ENCODE measurements at places on chromosomes 5 and 9.

DNA sequence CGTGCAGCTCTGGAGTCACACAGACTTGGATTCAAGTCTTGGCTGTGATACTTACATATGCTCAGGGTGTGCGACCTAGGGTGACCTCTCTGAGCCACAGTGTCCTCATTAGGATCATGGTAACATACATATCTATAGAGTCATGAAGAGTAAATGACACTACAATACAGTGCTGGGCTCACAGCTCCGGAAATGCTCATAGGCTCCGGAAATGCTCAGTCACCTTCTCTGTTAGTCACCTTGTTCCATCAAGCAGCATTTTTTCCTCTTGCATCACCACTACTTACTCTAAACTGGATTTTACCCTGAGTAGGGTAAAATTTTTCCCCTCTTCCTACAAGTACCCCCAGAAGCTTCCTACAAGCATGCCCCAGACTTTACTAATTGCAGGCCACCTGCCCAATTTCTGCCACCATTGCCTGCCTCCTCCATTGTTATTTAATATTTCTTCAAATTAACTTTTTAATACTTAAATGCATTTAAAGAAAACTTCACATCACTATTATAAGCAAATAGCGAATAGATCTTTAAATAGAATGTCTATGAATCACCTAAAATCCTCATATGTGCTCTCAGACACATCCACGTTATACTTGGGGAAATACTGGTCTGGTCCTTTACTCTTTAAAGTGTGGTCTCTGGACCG lies 147.6 kb upstream of the SPRY4 start:
- no peak for DNase-seq

- no peak for DNase-seq
Measured at GRCh38 chr5:158739951-158740757, 359.6 kb downstream of the EBF1 start.

DNA sequence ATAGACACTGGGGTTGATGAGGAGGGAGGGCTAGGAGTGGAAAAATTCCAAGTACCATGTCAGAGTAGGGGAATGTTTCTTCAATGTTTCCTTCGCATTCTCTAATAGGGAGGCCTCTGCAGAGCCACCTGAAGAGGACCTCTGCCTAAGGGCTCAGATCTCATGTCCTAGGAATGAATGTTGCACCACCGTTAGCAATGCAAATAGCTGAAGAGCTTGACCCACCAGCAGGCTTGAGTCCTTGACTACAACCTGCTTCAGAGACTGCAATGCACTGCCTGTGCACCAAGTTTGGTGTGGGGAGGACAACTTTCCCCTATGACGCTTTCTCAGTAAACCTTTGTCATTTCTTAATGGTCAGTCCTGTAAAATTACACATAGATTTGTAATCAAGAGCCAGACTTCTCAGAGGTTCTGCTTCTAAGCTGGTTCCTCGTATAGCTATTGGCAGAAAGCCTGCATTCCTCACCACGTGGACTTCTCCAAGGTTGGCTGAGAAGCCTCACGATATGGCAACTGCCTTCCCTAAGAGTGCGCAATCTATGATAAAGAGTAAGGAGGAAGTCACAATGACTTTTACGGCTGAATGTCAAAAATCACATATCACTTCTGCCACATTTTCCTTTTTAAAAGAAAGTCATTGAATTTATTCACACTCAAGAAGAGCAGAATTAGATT lies 600.7 kb upstream of the PTGER4 start:
- DNase-seq, result no peak

GRCh38 chr5:109669991-109670706 lies 19.6 kb upstream of the MAN2A1 start:
- no peak for DNase-seq

DNA sequence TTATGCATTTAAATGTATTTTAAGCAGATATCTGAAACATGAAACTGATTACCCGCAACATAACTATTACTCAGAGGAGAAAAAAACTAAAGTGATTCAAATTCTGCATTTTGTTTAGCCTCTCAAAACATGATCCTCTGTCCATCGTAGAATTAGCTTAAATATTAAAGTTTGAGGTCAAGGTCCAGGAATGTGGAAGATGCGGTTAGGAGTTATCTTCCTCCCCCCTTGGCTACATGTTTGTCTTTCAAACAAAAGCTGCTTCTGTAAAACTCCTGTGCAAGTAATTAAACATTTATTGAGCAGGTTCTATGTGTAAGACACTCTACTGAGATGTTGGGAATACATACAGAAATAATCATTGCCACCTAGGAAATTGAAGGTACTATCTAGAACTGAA lies 175.0 kb upstream of the ISL1 start:
- DNase-seq, result no peak

DNA sequence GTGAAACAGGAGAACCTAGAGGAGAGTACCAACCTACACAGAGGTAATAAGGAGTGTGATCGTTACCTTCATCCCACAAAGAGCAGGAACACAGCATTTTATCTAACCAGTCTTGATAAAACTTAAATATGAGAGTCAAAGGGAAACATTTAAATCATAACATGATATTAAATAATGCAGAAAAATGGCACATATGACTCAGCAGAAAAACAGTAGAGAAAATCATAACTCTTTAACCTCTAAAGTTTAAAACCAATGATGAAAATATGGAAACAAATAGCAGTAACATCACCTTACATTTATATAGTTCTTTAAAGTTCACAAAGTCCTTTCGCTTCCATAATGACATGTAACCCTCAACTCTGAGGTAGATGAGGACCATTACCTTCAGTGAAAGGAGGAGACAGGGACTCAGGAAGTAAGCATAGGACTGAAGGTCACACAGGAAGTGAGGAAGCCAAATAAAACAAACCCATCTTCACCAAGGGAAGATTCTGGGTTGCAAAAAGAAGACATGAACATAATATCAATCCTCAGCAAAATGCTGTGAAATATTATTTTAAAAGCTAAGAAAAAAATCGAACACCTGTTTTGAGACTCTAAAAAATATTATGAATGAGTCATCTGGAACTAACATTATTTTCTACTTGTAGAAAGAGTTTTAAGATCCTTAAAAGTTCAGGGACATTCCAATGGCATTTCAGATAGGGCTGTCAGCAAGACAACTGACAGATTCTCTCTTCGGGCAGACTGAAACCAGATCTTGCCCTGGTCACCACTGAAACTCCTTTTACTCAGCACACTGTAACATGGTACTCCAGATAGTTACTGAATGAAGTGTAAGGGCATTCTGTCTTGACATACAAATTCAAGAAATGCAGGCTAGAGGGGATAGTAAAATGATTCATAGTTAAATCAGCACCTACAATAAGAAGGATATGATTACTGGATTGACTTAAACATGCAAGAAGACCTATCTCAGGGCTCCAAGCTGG lies 148.5 kb downstream of the EPB41L4A start:
- no peak for DNase-seq

DNA sequence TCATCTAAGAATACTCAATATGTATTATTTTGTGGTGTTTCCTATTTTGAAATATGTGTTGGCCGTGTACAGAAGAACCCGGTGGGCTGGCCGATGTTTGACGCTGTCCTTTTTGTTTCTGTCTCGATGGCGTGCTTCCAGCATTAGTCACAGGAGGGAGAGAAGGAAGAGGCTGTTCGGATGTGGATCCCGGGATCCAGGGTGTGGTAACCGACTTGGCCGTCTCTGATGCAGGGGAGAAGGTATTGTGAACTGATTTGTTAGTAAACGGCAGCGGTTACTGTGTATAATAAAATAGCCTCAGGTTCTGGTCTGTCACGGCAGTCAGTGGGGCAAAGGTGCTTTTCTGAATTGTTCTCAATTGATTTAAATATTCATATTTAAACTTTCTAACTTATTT lies 275.0 kb downstream of the ARHGEF28 start:
- DNase-seq, result no peak

DNA sequence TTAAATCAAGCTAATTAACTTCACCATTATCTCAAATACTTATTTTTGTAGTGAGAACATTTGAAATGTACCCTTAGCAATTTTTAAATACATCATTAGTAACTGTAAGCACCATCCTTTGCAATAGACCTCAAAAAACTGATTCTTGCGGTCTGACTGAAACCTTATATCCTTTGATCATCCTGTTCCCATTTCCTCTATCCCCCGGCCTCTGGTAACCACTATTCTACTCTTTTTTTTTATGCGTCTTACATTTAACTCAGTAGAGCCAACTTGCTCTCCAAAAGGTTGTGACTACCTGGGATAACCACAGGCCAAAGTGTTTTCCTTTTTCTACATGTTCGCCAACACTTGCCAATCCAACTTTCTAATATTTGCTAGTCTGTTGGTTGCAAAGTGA lies 106.1 kb downstream of the IRX1 start:
- no peak for DNase-seq

- no peak for DNase-seq
Measured at GRCh38 chr9:94952565-94953373, 226.3 kb downstream of the AOPEP start.

DNA sequence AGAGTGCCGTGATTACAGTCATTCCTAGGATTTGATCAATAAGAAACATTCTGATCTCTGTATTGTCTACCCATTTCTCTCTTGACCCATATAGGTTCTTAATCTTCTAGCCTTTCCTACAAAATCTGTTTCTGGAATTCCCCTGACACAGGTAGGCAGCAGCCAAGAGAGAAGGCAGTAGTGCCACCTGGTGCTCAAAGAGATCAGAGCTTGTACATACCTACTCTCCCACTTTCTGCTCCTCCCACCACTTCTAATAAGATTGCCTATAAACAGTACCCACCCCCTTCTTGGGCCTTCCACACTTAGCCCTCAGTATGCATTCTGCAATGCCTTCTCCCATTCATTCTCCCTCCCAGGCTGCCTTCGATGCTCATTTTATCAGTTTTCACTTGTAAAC lies 117.4 kb upstream of the RORB start:
- DNase-seq, result no peak

DNA sequence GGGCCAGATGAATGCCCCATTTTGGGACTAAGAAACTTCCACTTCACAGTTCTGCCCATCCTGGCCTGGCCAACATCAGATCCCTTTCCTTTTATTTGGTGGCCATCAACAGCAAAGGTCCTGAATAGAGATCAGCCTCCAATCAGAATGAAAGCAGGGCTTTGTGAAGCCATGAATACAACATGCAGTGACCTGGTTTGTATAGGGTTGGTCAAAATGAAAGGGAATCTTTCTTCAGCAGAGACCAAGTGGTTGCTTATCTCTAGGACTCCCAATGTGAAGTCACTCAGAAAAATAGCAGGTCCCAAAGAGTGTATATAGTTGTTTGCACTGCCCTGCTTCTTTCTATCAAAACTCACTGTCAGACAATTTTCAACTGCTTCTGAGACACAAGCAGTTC lies 113.9 kb upstream of the SLC12A2 start:
- no peak for DNase-seq

DNA sequence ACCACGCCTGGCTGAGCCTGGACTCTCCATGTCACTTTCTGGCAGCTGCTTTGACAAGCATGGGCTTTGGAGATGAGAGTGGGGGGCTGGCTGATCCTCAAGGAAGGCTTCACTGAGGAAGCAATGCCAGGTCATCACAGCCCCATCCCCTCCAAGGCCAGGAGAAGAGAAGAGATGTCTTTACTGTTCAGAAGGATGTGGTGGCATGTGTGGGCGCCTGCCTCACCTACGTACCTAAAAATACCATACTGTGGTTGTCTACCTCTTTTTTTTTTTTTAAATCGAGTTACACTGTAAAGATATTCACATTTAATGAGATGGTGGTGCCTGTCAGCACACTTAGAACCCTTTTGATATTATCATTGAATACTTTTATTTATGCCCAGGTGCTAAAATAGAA lies 26.4 kb upstream of the CTNNA1 start:
- DNase-seq, result no peak

GRCh38 chr5:140287801-140288521 lies 14.9 kb downstream of the PFDN1 start:
- no peak for DNase-seq

GRCh38 chr5:121692158-121692557 lies 159.5 kb upstream of the FTMT start:
- DNase-seq, result no peak

- no peak for DNase-seq
Measured at GRCh38 chr5:87190687-87191086, 77.0 kb upstream of the RASA1 start.

DNA sequence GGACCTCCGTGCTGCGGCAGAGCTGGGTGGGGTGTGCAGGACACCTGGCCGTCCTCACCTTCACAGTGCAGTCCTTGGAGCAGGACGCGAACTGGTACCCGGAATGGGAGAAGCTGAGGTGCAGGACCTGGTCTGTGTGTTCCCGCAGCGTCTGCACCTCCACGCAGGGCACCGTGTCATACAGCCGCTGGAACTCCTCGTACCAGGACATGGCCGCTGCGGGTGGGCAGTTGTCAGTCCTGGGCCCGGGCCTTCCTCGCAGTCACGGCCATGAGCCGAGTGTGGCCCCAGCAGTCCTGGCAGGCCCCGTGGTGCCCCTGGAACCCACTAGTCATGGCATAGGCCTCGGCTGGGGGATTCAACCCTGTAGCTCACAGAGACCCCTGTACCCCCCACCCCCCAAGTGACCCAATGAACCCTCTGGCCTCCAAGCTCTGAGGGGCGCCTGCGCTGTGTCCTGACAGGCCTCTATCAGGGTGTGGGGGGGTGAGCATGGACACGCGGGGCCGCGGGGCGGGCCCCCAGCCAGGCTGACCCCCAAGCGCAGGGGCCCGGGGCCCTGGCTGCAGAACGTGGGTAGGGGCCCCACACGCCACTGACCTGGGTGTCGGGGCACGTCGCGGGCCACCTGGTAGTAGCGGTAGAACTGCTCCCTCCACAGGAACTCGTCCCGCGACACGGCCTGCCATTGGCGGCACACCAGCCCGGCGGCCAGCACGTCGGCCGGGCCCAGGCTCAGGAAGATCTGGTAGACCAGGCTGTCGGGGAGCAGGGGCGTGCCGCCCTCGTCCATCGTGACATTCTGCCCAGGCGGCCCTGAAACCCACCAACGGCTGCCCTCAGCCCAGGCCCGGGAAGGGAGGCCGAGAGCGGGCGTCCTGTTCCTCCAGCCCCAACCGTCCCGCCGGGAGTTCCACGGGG lies 987 bp downstream of the FBXW5 start:
- DNase-seq, result no peak

DNA sequence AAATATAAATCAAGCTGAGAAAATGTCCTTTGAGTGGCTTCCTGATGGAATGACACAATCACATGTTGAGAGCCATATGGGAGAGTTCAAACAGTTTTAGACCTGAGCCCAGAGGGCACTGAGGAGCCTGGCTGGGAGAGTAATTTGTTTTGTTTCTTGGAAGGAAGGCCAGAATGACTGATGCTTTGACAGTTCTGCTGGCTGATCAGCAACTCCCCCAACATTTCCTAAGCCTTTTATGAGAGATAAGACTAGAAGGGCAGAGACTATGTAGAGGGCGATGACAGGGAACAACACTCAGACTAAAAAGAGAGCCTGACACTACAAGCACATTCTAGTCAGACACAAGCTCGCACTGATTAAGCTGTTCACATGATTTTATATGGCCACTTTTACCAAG lies 169.2 kb downstream of the COX7C start:
- DNase-seq, result no peak

- DNase-seq, result no peak
Measured at GRCh38 chr5:109759306-109759705, 69.6 kb downstream of the MAN2A1 start.
